ENCODE measurements at places on chromosomes 4 and X.

GRCh38 chr4:62243895-62244294, 1043.8 kb downstream of the ADGRL3 start:
- no peak for DNase-seq

DNA sequence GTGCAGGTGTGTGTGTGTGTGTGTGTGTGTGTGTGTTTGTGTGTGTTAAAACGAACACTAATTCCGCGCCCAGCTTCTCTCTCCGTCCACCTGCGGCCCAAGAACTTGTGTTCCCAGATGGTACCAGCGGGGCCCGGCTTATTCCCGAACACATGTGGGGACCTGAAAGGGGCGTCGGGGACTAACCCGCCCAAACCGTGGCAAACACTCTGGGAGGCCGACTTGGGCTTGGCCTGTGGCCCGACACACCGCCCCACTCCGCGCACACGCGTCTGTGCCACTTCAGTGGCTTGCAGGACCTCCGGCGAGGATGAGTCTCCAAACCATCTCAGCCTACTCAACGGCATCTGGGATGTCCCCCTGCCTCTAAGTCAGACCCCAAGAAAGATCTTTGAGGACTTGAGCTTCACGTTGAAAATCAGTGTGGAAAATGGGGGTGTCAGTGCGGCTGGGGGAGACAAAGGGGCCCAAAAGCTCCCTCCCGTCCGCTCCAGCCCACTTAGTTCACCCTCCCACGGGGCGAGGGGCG, 790 bp upstream of the HHIP start:
- no peak for DNase-seq

DNA sequence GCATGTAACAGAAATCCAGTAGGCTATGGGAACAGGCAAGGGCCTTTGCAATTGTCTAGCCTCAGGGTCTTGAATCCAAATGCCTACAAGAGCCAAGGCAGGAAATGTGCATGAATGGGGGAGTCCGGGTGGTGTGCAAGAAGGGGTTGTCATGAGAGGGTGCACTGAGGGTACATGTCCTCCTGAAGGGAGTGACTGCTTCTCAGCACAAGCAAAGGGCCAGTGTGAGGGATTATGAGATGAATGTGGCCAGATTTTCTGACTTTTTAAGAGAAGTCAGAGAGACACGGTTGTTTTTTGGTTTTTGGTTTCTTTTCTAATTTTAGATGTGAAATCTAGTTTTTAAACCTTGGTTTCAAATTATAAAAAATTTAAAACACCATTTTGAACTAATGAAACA, 76.5 kb upstream of the LSM6 start:
- DNase-seq = no peak

DNA sequence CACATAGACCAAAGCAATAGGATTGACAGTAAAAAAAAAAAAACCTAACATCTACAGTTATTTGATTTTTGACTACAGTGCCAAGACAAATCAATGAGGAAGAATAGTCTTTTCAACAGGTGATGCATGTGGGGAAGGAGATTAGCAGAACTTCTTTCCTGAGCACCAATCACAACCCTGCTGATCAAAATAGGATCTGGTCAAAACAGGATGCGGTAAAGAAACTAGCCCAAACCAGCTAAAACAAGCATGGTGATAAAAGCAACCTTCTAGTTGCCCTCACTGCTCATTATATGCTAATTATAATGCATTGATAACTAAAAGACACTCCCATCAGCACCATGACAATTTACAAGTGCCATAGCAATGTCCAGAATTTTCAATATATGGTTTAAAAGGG, 667.5 kb downstream of the GRXCR1 start:
- no peak for DNase-seq

- no peak for DNase-seq
Observed at GRCh38 chr4:7928711-7929110, 10.9 kb downstream of the AFAP1 start.

- DNase-seq = no peak
Observed at GRCh38 chr4:90852237-90852636, 725.0 kb downstream of the CCSER1 start.

DNA sequence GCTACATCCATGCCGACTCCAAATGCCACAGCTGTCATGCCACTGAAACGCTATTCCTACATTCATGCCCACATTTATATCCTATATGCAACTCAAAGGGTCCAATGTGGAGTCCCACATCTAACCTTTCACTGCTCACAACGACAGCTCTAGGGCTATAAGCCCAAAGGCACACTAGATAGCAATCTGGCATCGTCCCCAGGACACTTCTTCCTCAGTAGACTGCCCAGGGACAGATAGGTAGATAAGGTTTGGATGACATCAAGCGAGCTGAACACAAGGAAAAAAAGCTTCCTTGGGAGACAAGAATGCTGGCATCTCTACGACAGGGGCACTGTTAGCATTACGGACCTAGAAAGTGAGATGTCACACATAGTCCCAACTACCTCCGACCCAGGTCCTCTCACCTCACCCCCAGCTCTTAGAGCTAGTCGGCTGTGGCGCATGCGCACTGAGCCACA, 685 bp downstream of the RAB9B start:
- DNase-seq = no peak

DNA sequence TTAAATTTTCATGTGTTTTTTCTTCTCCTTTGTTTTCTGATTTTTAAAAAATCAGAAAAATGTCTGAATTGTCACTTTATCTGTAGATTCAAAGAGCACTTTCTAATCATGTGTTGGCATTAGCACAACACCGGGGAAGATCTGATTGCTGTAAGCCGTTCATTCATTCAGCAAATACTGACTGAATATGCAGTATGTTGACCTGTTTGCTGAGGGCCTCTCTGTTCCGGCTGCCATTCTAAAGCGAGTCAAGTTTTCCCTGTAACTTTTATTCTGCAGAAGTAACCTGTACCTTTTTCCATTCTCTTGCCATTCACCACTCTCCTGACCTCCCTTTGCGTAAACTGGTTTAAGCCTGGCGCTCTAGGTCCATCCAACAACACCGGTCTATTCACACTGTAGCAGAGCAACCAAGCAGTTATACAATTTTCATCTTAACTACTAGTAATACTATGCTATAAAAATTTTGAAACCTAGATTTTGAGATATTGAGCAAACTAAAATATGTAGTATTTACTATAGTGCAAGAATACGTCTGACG, 6.7 kb downstream of the SORBS2 start:
- DNase-seq = no peak

DNA sequence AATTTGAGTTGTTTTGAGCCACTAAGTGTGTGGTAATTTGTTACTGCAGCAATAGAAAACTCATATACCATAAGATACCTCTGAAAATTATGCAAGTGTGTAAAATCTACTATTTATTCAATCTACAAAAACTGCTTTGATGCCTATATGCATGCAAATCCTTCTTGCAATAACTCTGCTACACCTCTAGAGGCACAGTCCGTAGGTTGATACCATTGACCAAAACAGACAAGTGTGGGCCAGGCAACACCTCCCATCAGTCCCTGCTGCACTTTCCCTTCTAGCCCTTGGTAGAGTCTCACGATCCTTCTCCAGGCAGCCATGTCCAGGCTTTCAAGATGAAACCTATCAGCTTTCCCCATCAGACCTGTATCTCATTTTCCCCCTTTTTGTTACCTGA, 48.8 kb upstream of the FAM9A start:
- no peak for DNase-seq

DNA sequence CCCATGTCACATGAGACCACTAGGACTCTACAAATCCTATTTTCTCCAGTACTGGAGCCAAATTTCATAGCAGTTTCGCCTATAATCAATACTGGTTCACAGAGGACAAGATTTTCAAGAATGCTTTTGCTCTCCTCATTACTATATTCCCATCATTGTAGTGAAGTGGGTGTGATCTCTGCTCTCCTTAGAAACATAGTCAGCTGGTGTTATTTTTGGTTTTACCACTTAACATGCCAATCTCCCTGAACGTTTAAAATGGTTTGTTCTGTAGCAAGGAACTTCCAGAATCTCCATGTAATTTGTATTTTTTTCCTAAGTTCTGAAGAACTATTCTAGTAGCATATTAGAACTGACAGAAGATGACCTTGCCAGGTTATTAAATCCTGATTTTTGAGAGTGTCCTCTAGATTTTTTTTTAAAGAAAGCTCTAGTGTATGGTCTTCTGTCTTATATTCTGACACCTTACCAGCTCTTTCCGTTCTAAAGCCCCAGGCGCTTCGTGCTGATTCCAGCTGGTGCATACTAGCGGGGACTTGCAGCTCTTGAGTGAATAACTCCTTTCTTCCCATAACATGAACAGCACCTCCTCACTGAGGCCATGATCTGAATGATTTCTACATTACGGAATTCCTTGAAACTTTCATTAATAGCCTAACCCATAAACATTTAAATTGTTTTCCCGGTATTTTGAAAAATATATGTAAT, 1372.9 kb downstream of the TECRL start:
- DNase-seq = no peak

GRCh38 chr4:115711575-115711974, 598.2 kb upstream of the NDST4 start:
- no peak for DNase-seq

- DNase-seq = no peak
Observed at GRCh38 chr4:68249434-68249833, 3.9 kb upstream of the TMPRSS11B start.

- no peak for DNase-seq
Observed at GRCh38 chrX:18956303-18957032, 27.4 kb downstream of the PHKA2 start.

- DNase-seq = no peak
Observed at GRCh38 chr4:6989331-6989923, 53.7 kb upstream of the TADA2B start.

GRCh38 chr4:48778431-48779094, 1.5 kb downstream of the FRYL start:
- DNase-seq = peak; percentile 61

GRCh38 chr4:42398171-42398870, 1.0 kb downstream of the SHISA3 start:
- DNase-seq = no peak

DNA sequence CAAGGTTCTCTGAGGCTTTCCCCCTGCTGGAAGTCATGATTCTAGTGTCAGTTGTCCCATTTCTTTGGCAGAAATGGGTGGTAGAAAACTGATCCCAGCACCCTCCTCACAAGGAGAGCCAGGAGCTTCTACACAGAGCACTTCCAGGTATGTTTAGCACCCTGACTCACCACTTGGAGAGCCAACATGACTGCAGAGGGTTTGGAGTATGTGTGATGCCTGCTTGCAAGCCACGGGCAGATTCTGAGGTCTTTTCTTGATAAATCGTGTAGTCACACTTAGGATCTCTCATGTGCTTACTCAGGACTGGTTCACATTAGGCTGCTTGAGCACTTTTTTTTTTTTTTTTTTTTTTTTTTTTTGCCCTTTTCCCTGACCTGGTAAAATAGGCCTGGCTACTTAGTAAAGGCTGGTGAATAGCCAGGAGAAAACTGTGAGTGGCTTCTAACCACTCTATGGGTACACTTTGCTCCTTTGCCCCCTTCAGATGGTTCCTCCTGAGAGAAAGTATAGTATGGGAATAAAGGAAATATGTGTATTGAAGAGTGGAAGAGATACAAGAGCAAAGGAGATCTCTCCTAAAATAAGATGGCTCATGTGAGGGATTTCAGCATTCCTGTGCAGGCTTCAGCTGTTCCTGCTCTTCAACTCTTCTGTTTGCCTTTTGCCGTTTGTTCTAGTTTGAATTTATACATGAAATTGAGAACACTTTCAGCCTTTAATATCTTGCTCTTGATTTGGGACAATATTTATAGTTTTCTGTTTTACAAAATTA, 103.6 kb downstream of the EMCN start:
- DNase-seq = peak; percentile 17

DNA sequence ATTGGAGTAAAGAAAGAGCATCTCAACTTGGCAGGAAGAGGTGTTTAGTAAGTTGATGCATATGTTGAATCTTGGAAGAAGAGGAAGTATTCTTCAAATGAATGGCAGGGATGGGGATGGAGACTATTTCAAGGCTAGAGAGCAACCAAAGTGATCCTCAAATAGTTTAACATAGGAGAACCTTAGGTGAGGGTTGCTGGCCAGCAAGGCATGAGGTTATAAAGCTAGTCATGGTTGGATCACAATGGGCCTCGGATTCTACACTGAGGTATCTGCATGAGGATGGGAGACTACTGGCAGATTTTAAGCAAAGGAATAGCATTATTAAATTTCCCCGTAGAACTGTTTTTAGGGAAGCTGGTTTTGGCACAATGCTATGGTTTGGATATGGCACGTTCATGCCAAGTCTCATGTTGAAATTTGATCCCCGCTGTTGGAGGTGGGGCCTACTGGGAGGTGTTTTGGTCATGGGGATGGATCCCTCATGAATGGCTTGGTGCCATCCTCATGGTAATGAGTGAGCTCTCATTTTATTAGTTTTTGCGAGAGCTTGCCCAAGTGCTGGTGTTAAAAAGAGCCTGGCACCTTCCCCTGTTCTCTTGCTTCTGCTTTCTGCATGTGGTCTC, 41.9 kb upstream of the ETNPPL start:
- no peak for DNase-seq

DNA sequence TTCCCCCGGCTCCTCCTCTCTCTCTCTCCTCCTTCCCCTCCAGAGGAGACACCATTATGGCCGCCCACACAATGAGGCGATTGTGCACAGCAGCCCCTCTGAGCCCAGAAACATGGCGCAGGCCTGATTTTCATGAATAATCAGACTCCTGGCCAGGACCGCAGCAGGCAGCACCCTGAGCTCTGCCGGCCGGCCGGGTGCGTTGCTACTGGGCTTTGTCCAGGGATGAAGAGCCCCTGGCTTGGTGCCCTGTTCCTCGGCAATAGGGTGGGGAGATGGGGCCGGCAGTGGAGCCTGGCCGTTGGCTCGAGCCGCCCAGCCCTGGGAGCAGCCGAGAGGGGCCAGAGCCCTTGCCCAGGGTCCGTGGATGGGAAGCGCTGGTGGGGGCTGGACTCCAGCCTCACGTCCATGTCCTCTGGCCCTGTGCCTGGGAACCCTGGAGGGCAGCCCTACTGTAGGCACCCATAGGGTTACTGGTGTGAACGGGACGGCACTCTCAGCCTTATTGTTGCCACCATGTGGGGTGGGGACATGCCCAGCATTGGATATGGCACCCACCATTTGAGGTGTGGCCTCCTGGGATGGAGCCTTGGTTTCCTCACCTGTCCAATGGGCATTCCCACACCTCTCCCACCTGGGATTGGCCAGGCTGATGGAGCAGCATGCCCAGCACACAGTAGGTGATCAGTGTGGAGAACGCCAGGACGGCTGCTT, 103.0 kb downstream of the SORCS2 start:
- no peak for DNase-seq

DNA sequence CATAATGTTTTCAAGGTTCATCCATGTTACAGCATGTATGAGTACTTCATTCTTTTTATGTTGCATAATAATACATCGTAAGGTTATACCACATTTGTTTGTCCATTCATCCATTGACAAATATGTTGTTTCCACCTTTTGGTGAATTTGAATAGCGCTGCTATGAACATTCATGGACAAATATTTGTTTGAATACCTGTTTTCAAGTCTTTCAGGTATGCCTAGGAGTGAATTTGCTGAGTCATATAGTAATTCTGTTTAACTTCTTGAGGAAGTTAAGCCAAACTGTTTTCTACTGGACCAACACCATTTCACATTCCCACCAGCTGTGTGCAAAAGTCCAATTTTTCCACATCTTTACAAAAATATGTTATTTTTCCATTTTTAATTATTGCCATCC, 31.5 kb downstream of the IRS4 start:
- DNase-seq = no peak

GRCh38 chr4:150641612-150642011, 59.7 kb downstream of the MAB21L2 start:
- DNase-seq = no peak

- DNase-seq = peak; percentile 99
Observed at GRCh38 chr4:101977076-101977475, 186.5 kb downstream of the BANK1 start.

GRCh38 chr4:127239902-127240763, 392.6 kb upstream of the INTU start:
- no peak for DNase-seq

- DNase-seq = no peak
Observed at GRCh38 chr4:169601016-169601771, 11.2 kb downstream of the NEK1 start.

All from AG10803 (cell line).